ENCODE measurements at places on chromosomes 5 and 9. TPM values are rescaled to one million over a fixed set of nuclear protein-coding genes. Genes with fewer than 3 reads are reported as not detected.

Gene PAXX
- 16.6 TPM for total RNA-seq

Gene GMCL2
- not detected for total RNA-seq

Gene SLC46A2
- under 0.01 TPM for total RNA-seq

DNA sequence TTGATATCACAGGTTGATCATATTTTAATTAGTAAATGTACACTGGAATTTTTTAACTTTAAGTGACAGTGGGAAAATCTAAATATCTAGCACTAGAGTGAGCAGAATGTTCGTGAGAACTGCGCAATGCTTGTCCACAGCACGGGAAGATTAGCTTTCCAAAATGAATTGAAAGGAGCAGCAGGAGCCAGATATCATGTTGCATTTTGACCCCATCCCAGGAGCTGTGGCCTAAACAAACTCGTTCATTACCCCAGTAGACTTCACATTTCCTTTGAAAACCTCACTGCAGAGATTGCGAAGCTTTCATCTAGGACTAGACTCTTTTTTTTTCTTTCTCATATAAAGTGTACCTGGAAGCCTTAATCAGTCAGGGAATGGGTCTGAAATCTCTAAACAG, 525.8 kb downstream of the CTNND2 start:
- no peak for DNase-seq
- no peak overlapping the region for H3K4me3 ChIP-seq
- H3K36me3 ChIP-seq: no peaks in the 10 kb centered on the region
- no peaks in the 10 kb centered on the region for H3K27me3 ChIP-seq

GRCh38 chr5:132283423-132284043, 10.7 kb upstream of the SLC22A4 start:
- no peaks in the 10 kb centered on the region for H3K27me3 ChIP-seq
- H3K36me3 ChIP-seq: no peaks in the 10 kb centered on the region
- DNase-seq: peak; percentile 94
- H3K27ac ChIP-seq: no peak overlapping the region

Gene TMC1
- total RNA-seq: not detected

DNA sequence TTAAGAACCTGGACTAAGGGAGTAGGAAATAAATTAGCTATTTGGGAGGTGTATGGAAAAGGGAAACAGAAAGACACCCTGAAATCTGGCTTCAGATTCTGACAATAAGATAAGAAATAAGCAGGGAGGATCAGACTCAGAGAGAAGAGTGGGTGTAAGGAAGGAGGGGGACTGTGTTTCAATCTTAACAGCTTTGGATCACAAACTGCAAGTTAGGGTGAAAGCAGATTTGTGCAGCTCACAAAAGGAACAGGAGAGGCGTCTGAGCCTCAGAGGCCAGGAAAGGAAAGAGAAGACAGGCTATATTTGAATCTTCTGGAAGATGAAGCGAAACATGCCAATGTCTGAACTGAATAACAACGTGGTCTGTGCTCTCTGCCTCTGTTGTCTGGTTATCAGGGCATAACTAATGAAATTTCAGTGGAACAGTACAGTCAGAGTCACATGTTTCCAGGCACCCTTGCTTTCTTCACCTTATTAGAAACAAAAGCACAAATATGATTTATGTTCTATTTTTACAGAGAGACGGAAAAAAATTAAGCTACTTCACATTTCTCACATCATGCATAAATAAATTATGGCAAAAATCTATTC, 26.6 kb downstream of the SGTB start:
- H3K27me3 ChIP-seq: no peaks in the 10 kb centered on the region
- H3K4me1 ChIP-seq: peaks cover 9% of the 10 kb centered on the region
- peaks cover 7% of the 10 kb centered on the region for H3K36me3 ChIP-seq
- no peak overlapping the region for H3K4me3 ChIP-seq
- H3K27ac ChIP-seq: no peak overlapping the region

Gene HNRNPA0
- total RNA-seq: 24.2 TPM

DNA sequence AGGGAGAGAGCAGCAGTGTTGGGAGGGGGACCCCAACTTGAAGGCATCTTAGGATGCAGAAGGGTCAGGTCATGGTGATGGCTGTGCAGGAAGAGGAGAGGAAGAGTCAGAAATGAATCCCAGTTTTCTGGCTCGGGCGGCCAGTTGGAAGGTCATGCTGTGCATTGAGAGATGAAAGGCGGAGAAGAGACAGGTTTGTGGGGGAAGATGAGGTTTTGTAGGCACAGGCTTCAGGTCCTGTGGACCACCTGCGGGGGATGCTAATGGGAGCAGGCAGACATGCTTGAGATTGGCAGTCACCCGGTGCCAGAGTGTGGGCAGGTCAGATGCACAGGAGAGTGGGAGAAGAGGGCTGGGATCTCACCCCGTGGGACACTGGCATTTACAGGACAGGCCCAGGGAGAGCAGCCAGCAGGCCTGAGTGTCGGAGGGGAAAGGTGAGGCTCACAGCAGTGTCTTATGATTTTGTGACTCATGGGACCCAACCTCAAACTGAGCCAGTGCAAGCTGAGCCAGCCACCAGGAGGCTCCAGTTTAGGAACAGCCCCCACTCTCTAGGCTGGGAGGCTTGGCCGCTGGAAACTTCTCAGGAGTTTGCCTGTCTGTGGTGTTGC, 17.5 kb downstream of the STXBP1 start:
- H3K4me1 ChIP-seq: peaks cover 13% of the 10 kb centered on the region
- peaks cover 3% of the 10 kb centered on the region for H3K36me3 ChIP-seq
- DNase-seq: peak; percentile 43
- H3K4me3 ChIP-seq: no peak overlapping the region
- H3K27me3 ChIP-seq: no peaks in the 10 kb centered on the region

Gene LECT2
- not detected for total RNA-seq

DNA sequence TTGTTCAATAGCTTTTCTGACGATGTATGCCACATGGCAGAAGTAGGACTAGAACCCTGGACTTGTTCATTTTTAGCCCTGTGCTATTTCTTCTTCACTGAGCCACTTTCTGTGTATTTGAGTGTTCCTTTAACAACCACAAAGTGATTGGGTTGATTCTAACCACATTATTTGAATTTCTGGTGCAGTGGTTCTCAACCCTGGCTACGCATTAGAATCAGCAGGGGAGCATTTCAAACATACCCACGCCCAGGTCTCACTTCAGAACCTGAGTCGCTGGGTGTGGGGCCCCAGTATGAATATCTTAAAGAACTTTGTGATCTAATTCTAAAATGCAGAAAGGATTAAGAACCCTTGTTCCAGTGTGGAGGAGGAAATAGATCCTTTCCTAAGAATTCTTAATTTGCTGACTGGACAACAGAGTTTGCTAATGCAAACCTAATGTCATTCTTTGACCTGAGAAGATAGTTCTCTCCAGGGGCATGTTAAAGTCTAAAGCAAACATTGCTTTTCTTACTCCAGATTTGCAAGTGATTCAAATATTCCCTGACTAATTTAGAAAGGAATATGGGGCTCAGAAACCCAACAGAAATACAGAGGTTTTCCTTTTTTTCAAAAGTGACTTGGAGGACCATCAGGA, 75.4 kb upstream of the GDNF start:
- peaks cover 61% of the 10 kb centered on the region for H3K27me3 ChIP-seq
- H3K36me3 ChIP-seq: no peaks in the 10 kb centered on the region
- H3K27ac ChIP-seq: no peak overlapping the region
- H3K4me3 ChIP-seq: no peak overlapping the region
- no peaks in the 10 kb centered on the region for H3K4me1 ChIP-seq

DNA sequence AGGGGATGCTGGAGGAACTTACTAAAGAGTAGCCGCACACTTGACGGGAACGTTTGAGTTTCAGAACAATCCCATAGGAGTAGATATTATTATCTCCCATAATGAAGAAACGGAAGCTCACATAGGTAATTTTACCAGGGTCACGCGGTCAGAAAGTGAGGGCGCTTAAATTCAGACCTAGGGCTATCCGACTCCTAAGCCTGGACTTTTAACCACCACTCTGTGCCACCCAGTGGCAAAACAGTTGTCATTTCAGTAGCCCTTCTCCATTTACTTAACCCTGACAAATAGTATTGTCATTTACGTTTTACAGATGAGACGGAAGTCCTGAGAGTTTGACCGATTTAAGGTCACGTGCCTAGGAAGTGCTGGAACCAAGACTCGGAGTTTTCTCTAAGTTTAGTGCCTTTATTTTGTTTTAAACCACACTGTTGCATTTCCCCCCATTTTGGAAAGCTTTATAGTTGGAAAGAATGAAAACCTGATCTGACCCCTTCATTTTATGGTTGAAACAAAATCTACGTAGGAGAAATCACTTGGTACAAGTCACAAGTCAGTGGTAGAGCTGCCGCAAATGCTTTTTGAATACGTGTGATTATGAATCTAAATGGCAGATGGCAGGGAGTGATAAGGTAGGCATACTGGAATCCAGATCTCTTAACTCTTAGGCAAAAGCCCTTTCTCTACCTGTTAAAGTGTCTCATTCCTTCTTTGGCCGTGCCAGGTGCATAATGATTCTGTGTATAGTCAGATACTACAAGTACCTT, 650 bp downstream of the MRRF start:
- peaks cover 29% of the 10 kb centered on the region for H3K4me1 ChIP-seq
- H3K4me3 ChIP-seq: peak overlapping the region; percentile 95
- H3K27me3 ChIP-seq: no peaks in the 10 kb centered on the region
- peak; percentile 58 for DNase-seq
- peak overlapping the region; percentile 96 for H3K27ac ChIP-seq

Gene KIAA0825
- total RNA-seq: 10.0 TPM

- no peaks in the 10 kb centered on the region for H3K27me3 ChIP-seq
- no peaks in the 10 kb centered on the region for H3K36me3 ChIP-seq
- no peak overlapping the region for H3K27ac ChIP-seq
- peaks cover 8% of the 10 kb centered on the region for H3K4me1 ChIP-seq
- no peak overlapping the region for H3K4me3 ChIP-seq
Observed at GRCh38 chr5:157668356-157668755, 3.0 kb upstream of the C5orf52 start.

GRCh38 chr9:70494221-70494620, 79.8 kb upstream of the KLF9 start:
- DNase-seq: no peak
- H3K27me3 ChIP-seq: no peaks in the 10 kb centered on the region
- H3K4me3 ChIP-seq: no peak overlapping the region
- no peaks in the 10 kb centered on the region for H3K36me3 ChIP-seq
- H3K4me1 ChIP-seq: peaks cover 3% of the 10 kb centered on the region

DNA sequence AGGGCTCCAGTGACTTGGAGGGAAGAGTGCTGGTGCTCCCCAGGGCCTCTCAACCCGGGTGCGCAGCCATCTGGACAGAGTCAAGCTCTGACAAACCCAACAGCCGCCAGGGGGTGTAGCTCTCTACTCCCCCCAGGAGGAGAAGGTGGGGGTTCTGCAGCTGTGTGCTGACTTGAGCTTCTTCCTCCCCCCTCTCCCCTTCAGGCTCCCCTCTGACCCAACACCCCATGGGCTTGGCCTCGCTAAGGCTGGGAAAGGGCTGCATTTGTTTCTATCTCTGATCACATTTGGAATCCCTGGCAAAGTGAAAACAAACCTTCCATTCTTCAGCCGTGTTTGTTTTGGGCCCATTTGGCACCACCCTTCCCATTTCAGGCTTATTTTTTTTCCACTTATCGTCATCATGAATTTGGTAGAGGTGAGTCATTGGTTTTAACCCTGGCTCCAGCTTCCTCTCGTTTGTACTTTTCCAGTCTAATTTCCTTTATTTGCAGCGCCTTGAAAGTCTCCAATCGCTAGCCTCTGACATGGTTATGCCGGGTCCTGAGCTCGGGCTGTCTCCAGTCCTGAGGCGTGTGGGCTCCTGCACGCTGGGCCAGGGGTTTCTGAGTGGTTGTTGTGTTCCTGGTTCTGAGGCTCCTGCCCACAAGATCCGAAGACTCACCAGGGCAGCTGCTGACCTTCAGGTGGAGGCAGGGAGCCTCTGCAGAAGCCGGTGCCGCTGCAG, 36.1 kb downstream of the DAP start:
- H3K4me3 ChIP-seq: peak overlapping the region; percentile 58
- H3K36me3 ChIP-seq: peaks cover 10% of the 10 kb centered on the region
- H3K27ac ChIP-seq: peak overlapping the region; percentile 86
- no peaks in the 10 kb centered on the region for H3K27me3 ChIP-seq

Gene FANCG
- 11.5 TPM for total RNA-seq

GRCh38 chr9:8863069-8863468, 1063.5 kb upstream of the DMAC1 start:
- H3K4me3 ChIP-seq: no peak overlapping the region
- no peak for DNase-seq
- peaks cover 10% of the 10 kb centered on the region for H3K27me3 ChIP-seq
- no peaks in the 10 kb centered on the region for H3K4me1 ChIP-seq
- no peaks in the 10 kb centered on the region for H3K36me3 ChIP-seq

DNA sequence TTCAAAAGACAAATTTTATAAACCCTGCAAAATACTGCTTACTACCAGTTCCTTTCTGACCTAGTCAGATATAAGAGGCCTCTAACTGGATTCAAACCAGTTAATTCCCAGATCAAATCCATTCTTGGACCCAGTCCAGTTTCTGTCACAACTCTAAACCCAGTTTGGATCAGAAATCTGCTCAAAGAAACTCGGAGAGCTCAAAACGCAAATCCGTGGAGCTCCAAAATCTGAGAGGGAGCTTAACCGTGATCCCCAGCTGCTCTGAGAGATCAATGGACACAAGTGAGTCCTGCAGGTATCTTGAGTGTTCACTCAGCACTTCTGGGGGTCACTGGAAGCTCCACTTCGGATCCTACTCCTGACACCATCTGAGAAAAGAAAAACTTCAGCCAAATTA, 348.1 kb upstream of the PTGER4 start:
- no peaks in the 10 kb centered on the region for H3K27me3 ChIP-seq
- H3K27ac ChIP-seq: no peak overlapping the region
- no peak overlapping the region for H3K4me3 ChIP-seq
- peaks cover 8% of the 10 kb centered on the region for H3K4me1 ChIP-seq
- H3K36me3 ChIP-seq: no peaks in the 10 kb centered on the region

DNA sequence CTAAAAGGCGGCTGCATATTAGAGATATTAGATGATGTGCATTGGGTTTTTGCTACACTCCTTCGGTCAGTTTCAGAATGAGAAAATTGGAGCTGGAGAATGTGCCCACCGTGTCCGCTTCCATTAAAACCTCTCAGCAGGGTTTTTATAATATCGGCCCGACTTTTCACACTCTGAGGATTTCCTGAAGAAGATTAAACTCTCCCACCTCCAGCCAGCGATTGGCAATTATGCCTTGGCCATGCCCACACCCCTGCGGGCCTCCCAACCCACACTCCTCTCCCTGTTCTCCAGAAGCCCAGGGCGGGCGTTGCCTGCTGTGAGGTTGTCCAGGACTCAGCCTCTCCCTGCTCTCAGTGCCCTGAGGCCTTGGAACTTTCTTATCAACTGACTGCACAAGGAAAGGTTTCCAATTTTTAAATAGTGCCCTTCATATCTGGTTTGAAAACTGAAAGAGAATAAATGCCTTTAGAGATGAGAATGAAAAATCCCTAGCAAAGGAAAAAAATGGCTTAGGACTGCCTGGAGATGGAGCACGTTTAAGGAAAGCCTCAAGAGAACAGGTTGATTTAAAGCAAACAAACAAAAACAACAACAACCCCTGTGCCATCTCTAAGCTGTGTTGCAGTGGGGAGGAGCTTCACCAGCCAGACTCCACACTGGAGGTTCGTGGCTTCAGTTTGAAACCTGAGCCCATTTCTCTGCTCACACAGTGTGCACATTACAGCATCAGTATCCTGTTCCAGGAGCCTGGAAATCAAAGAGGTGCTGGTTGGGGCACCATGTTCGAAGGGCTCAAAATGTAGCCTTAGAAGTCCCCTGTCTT, 292.9 kb downstream of the NSG2 start:
- no peaks in the 10 kb centered on the region for H3K36me3 ChIP-seq
- peak; percentile 75 for DNase-seq
- no peak overlapping the region for H3K27ac ChIP-seq
- no peaks in the 10 kb centered on the region for H3K27me3 ChIP-seq
- H3K4me3 ChIP-seq: no peak overlapping the region
- H3K4me1 ChIP-seq: no peaks in the 10 kb centered on the region

Gene IL9
- not detected for total RNA-seq

GRCh38 chr5:147441191-147441695, 68.6 kb downstream of the DPYSL3 start:
- no peak overlapping the region for H3K4me3 ChIP-seq
- no peak for DNase-seq
- no peak overlapping the region for H3K27ac ChIP-seq
- H3K36me3 ChIP-seq: no peaks in the 10 kb centered on the region
- H3K27me3 ChIP-seq: no peaks in the 10 kb centered on the region

Measured in osteoblast (primary cell).